ENCODE measurements at places on chromosomes 13 and 19.

DNA sequence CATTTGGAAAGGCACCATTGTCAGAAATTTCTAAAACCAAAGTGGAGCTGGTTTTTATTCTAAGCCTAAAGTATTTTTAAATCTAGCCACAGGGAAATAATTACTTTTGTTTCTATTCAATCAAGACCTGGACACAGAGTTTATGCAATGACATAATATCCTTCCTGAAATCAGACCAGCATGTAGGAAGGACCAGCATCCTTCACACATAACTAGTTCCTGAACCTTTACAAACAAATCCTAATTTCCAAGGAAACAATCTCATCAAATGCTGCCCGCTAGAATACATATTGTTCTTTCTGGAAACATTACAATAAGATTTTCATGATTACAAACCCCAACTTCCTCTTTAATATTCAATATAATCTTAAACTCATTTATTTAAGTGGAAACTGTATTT is 1.5 kb downstream of the STARD13 start:
- DNase-seq = no peak

- DNase-seq = no peak
Observed at GRCh38 chr13:106101201-106101600, 434.3 kb downstream of the EFNB2 start.

GRCh38 chr19:6586056-6586455 is 4.9 kb downstream of the CD70 start:
- DNase-seq = no peak

- no peak for DNase-seq
Observed at GRCh38 chr13:102240110-102240509, 161.7 kb downstream of the FGF14 start.

GRCh38 chr13:19766591-19766990 is 16.2 kb downstream of the PSPC1 start:
- DNase-seq = peak; percentile 20

GRCh38 chr19:4369888-4370260 is 26.5 kb downstream of the MPND start:
- no peak for DNase-seq

- DNase-seq = no peak
Observed at GRCh38 chr13:97108530-97108900, 113.6 kb upstream of the MBNL2 start.

DNA sequence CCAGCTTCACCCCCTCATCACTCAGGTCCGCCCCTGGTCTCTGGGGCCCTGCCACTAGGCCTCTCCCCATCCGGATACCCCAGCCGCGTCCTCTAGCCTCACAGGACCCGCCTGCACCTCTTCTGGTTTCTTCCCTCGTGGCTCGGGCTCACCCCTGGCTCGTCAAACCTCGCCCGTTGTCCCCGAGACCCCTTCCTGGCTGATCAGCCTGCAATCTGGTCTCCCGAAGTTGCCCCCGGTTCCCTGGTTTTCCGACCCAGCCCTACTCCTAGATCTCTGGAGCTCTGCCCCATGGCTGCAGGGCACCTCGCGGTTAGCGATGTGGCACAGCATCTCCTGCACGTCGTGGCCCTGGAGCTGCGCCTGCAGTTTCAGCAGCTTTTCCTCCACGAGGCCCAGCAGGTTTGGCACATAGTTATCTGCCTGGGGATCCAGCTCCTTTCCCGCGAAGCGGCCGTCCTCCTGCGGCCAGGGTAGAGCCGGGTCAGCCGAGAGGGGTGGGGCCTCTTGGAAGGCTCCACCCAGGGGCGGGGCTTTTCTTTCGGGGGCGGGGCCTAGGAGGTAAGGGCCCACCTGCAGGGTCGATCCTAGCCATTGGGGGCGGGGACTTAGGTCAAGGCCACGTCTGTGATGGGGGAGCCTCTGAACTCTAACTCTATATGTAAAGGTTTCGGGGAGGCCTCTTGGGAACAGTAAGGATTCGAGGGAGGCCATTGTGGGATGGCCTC is 2.4 kb upstream of the RGL3 start:
- DNase-seq = no peak

DNA sequence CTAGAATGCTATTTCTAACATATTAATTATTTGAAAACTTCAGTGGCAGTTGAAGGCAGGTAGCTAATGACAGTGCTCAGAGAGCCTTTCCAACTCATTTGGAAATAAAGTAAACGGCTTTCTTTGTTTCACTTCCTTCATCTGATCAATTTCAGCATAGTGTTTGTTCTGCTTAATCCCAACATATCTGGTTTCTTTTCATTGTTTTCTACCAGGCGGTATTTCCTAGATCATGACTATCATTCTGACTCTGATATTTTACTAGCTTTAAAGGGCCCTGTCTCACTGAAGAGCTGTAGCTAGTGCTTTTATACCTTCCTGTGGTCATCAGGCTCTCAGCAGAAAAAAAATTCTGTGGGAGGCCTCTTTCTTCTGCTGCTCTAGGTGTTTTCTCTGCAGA is 178.6 kb downstream of the RBM26 start:
- DNase-seq = no peak

GRCh38 chr19:27974082-27974513 is 1238.9 kb downstream of the UQCRFS1 start:
- no peak for DNase-seq

GRCh38 chr19:27815985-27816384 is 1397.0 kb downstream of the UQCRFS1 start:
- DNase-seq = no peak

- DNase-seq = no peak
Observed at GRCh38 chr13:98915563-98915962, 62.3 kb downstream of the DOCK9 start.

- DNase-seq = no peak
Observed at GRCh38 chr19:4673726-4674125, 3.6 kb upstream of the MYDGF start.

- no peak for DNase-seq
Observed at GRCh38 chr19:6101291-6101825, 8.9 kb downstream of the RFX2 start.

GRCh38 chr19:4914736-4915501 is 5.6 kb downstream of the UHRF1 start:
- DNase-seq = no peak

DNA sequence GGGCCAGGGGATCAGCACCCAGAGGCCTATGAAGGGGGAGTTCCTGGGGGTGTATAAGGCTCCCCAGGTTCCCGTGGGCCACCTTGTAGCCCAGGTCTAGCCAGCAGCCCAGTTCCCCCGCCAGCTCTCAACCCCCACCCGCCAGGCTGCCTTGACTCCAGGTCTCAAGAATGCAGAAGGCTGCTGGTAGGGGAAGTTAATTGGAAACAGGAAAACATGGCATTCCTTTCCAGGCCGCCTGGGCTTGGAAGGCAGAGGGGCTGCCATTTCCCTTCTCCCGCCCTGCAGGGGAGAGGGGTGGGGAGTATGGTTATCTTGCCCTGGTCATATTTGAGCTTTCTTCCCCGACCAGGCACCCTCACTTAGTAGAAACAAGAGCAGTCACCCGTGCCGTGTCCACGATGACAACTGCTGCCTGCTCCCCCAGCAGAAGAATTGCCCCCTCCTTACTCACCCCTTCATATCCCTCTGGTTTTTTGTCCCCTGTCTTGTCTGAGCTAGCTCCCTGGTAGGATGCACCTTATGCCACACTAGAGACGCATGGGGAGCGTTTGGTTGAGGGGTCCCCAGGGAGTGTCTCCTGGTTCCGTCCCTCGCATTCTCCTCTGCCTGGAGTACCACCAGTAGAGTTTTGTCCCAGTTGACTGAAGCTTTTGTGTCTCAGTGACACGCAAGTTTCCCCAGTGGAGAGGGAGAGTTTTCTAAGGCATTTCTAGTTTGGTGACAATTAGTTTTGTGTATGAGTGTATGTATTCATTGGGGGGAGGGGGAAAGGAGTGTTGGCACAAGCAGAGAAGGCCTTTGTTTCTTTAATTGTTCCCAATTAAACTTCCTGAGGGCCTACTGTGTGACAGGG is 4.5 kb downstream of the BICRA start:
- DNase-seq = no peak

- no peak for DNase-seq
Observed at GRCh38 chr19:18503337-18503970, 18.4 kb downstream of the ELL start.

GRCh38 chr13:45468635-45469034 is 3.9 kb downstream of the COG3 start:
- no peak for DNase-seq

DNA sequence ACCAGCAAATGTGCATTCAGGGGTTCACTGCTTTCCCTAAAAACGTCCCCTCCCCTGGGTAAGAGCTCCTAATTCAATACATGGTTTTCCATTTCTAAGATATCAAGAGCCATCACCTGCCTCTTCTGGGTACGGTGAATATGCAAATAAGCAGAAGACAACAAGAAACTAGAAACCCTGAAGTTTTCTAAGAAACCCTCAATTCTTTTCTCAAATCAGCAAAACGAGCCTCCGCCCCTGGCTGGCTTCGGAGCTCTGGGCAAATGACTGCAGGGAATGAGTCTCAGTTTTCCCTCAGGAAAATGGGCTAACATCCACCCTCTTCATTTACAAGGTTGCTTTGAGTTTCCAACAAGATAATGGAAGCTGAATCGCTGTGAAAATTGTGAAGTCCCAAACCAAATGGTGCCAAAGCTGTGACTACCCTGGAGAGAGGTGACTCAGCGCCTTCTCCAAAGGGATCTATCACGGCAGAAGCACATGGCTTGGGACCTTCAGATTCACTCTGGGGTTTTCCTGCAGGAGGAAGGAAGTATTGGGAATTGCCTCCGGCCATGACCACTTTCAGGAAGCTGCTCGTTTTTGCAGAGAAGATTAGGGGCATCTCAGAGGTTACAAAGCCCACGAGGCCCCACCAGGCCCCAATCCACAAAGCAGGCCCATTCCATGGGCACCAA is 26.6 kb downstream of the KLF2 start:
- no peak for DNase-seq

DNA sequence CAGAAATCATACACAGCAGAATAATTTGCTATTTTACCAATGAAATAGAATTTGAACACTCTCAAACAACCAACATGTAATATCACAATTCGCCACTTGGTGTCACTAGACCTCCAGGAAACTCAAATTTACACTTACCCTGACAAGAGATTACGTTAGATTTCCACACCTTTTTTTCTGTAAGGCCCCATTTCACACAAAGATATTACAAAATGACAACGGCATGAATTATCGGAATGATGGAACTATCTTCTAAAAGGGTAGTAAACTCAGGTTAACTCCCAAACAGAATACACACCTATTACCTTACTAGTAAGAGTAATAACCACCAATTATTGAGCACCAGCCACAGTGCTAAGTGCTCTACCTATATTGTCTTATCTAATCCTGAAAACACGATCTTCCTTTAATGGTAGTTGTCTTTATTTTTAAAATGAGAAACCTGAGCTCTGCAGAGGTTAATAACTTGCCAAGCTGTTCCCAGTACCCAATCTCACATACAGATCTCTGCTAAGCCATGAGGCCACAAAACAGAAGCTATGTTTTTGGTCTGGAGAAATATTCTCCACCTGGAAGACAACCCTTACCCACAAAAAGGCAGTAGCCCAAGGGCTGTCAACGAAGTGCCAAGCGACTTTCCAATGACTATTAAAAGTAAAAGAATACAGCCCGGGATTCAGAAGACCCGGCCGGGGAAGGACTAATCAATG is 152.4 kb downstream of the DCLK1 start:
- no peak for DNase-seq

DNA sequence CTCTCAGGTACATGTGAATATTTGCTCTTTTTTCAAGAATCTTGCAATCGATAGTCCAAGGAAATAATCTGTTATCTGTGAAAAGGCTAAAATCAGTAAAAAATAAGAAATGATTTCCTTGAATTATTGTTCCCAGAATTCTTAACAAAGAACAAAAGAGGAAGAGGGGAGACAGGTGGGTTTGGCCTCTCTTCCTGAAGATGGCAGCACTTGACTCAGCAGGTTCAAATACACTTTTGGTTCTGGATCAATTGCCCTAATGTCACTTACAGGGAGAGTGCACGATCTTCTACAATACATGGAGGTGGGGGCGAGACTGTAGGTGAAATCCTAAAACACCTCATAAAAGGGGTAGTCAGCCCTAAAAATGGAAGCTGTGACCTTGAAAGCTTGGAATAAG is 358.7 kb downstream of the IRS2 start:
- no peak for DNase-seq

GRCh38 chr19:20365146-20365545 is 198.1 kb downstream of the ZNF486 start:
- DNase-seq = no peak

GRCh38 chr19:19379527-19379926 is 25.9 kb upstream of the GATAD2A start:
- DNase-seq = no peak

DNA sequence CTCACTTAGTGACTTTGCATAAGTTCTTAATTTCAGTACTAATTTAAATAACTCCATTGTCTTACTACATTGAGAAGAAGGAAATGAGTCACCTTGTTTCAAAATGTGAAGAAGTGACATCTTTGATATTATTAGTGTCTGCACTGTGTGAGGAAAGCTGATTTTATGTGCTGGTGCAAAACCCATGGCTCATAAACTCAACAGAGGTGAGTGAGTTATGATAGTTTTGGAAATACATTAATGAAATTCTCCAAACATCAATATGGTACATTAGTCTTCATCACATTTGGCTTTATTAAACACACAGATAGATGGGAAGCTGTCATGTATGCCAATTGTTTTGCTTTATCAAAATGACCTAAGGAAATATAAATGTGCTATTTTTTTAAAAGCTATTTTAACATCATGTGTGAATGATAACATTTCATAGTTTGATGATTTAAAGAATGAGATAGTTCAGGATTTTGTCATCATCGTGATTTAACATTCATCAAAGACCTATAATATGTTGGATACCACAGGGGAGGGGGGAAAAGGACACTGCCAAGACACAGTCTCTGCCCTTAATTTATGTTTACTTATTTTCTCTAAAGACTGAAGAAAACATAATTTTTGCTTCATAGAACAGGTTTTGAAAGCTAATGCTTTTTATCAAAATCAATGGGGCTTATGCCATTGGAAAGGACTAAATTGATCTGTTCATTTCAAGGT is 902.3 kb upstream of the SLITRK1 start:
- no peak for DNase-seq

DNA sequence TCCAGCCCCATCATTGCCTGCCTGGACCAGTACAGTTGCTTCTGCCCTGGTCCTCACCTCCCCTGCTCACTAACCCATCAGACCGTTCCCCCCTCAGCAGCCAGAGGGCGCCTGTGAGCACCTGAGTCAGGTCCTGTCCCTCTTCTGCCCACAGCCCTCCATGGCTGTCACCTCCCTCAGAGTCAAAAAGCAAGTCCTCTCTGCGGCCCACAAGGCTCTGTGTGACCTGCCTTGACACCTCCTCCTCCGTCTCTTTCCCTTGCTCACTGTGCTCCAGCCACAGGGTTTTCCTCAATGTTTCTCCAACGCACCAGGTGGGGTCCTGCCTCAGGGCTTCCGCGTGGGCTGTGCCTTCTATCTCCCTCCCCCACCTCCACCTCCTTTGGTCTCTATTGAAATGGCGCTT is 29.4 kb upstream of the PTPRS start:
- no peak for DNase-seq

DNA sequence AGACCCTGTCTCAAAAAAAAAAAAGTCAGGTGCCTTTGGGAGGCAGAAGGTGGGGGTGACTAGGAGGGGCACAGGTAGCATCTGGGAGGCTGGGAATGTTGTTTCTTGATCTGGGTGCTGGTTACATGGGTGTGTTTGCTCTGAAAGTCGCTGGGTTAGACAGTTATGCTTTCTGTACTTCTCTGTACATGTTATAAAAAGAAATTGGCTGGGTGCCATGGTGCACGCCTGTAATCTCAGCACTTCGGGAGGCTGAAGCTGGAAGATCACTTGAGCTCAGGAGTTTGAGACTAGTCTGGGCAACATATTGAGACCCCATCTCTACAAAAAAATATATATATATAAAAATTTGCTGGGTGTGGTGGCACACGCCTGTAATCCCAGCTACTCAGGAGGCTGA is 15.1 kb downstream of the NOSIP start:
- DNase-seq = no peak
